ENCODE measurements at places on chromosomes 2 and 18.

GRCh38 chr2:164609790-164610189 lies 11.5 kb downstream of the GRB14 start:
- no peak for DNase-seq

- no peak for DNase-seq
Measured at GRCh38 chr2:241070361-241070760, 31.7 kb downstream of the MTERF4 start.

DNA sequence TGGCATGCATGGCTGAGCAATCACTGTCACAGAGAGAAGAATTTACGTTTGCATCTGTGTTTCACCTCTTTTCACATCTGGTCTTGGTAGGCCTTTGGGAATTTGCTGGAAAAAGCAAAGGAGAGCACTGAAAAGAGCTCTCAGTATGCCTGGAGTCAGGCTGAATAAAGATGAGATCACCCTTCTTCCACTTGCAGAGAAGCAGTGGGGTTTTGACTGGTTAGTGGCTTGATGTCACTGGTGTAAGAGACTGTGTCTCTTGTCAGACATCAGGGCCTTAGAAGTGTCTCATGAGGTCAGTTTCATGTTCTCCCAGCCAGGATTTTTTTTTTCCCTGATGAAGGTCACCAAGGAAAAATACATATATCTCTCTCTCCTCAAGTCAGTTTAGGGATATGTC lies 353.8 kb downstream of the INSIG2 start:
- DNase-seq: no peak

GRCh38 chr18:47586418-47587070 lies 335.1 kb upstream of the SKOR2 start:
- no peak for DNase-seq

DNA sequence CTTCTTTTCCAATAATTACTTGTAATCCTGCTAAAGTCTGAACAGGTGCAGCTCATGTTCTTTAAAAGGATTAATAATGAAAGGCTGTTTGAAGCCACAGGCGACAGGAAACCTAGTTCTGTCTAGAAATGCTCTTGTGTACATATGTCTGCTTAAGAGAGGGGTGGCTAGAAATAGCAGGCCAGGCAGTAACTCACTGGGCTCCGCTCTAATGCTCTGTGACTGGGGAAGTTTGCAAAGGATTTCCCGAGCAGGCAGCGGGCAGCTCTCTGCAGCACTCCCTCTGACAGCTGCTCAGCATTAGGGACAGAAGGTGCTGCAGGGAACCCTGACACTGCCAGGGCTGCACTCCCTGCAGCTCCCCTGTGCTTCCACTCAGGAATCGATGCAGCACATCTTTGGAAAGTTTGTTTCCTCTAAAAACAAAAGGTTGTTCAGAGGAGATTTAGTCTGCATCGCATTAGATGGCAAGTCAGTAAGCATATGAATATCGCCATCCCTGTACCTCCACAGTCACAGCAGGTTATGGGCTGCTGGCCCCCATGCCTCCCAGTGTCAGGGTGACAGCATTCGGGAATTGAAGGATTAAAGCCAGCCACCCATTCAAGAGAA lies 33.1 kb upstream of the TTC39C start:
- no peak for DNase-seq

GRCh38 chr2:11998626-11999378 lies 252.4 kb downstream of the LPIN1 start:
- DNase-seq: no peak

DNA sequence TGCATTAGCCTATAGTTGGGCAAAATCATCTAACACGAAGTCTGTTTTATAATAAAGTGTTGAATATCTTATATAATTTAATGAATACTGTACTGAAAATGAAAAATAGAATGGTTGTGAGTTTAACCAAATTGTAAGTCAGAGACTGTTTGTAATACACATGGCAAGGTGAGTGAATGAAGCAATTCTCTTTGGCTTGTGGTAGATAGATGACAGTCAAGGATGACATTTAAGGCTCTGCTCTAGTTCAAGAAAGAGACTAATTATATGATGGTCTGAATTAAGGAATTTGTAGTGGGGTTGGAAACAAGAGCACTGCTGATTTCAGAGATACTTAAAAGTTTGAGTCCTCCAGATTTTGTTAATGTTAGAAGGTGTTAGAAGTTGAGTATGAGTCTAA lies 207.7 kb downstream of the MCFD2 start:
- no peak for DNase-seq

GRCh38 chr18:45241982-45242565 lies 373.2 kb upstream of the SLC14A2 start:
- no peak for DNase-seq

DNA sequence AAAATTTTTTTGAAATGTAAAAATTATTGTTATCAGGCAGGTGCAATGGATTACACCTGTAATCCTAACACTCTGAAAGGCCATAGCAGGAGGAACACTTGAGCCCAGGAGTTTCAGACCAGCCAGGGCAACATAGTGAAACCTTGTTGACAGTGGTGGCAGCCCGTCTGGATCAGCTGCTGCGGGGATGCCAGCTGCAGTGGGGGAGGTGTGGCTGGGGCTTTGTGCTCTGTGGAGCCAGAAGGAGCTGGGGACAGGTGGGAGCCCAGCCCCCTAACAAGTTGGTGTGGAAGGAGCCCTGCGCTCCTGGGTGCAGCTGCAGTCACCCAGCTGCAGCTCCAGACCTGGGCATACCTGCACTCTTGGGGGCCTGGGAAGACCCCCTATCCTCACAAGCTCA lies 182.4 kb upstream of the MC4R start:
- DNase-seq: no peak

- DNase-seq: no peak
Measured at GRCh38 chr18:48442761-48443160, 33.6 kb upstream of the ZBTB7C start.

DNA sequence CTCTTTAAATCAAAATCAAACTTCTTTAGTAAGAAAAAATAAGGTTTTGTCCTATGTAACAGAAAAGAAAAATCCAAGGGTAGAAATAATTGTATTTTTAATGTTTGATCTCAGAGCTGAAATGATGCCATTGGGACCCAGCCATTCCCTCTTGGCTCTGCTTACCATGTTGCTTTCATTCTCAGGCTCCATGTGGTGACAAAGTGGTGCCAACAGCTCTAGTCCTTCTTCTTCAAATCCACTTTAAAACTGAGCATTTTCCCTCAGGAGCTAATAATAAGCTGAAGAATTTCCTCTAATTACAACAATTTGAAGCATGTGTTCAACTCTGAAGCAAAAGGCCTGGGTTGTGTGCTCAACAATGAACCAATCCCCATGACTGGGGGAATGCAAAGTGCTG lies 327.9 kb downstream of the EN1 start:
- DNase-seq: no peak

DNA sequence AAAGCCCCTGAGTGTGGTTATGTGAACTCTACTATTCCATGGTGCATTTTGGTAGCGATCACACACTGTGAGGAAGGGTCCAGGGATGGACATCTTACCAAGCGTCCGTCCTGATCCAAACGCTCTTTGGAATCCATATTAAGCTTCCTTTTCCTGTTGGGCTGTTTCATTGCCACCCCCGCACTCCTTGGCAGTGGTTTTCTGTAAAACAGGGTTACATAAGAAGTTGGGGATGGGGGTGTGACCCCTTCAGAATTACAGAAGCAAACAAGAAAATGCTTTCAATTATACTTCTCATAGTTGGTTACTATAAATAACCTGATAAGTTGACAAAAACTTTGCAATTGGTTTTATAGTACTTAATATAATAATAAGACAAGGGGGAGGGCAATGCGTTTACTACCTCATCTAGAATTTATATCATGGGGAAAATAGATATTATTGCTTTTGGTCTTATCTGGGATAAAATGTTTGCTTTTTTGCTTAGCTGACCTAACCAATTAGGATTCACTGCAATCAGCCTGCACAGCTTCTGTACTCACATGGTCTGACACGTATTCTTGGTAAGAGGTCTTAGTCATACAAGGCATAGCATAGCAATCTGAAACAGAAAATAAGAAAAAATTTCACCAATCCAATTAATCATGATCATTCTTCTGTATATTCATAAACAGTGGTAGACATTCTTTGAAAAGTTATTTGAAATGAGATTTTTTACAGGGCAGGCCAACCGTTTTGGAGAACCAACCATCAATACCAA lies 103.1 kb downstream of the L3MBTL4 start:
- DNase-seq: no peak

- DNase-seq: no peak
Measured at GRCh38 chr18:3875376-3875775, 425.4 kb downstream of the TGIF1 start.

DNA sequence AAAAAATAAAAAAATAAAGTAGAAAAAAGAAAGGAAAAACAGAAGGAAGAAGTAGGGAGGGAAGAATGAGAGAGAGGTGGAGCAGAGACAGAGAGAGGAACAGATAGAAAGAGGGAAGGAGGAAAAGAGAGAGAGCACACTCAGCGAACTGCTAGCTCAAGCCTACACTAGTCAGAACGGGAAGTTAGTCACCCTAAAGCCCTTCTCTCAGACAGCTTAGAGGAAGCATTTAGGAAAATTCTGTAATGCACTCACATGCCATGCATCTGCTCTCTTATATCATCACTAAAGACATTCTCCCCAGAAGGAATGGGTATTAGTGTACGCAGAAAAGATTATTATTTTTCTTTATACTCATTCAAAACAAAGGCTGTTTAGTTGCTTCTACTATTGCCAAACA lies 68.1 kb upstream of the SULT1C3 start:
- no peak for DNase-seq

GRCh38 chr2:157056200-157056676 lies 201.3 kb upstream of the GALNT5 start:
- DNase-seq: no peak

DNA sequence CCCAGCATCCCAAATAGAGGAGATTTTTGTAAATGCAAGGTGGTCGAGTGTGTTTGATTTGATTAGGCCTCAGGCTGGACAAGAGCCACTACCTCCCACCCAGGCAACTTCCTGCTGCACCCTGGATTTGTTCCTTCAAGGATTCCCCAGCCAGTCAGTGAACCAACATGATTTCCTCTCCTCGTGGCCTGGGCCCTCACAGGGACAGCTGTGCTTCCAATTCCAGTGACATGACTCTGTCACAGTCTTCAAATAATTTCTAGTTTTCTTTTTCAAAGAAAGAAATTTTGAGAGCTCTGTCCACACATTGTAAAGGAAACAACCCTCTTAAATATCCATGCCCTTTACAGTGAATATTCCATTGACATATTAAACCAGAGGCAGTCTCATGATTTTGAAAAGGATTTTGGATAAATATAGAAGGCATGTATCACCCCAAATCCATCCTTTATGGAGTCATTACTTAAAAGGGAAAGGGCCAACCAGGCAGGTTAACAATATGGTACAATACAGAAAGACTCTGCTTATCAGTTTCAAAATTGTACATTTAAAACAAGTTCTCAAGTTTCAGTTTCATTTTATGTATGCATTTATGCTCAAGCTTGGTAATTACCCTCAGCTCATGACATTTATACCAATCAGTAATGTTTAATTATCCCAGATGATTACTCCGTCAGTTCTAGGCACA lies 121.3 kb upstream of the FOSL2 start:
- no peak for DNase-seq

DNA sequence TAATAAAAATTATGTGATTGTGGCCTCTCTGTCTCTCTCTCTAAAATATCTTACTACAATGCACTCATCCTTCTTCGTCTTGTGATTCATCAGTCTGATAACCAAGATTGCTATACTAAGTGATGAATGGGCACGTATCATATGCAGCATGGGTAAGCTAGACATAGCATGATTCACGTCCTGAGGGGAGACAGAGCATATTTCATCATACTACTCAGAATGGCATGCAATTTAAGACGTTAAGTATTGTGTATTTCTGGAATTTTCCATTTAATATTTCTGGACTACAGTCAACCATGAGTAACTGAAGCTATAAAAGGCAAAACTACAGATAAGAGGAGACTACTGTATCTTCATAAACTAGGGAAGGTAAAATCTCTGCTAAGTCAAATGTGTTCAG lies 97.0 kb upstream of the CD226 start:
- DNase-seq: no peak

- DNase-seq: no peak
Measured at GRCh38 chr18:36770315-36770946, 58.4 kb downstream of the TPGS2 start.

DNA sequence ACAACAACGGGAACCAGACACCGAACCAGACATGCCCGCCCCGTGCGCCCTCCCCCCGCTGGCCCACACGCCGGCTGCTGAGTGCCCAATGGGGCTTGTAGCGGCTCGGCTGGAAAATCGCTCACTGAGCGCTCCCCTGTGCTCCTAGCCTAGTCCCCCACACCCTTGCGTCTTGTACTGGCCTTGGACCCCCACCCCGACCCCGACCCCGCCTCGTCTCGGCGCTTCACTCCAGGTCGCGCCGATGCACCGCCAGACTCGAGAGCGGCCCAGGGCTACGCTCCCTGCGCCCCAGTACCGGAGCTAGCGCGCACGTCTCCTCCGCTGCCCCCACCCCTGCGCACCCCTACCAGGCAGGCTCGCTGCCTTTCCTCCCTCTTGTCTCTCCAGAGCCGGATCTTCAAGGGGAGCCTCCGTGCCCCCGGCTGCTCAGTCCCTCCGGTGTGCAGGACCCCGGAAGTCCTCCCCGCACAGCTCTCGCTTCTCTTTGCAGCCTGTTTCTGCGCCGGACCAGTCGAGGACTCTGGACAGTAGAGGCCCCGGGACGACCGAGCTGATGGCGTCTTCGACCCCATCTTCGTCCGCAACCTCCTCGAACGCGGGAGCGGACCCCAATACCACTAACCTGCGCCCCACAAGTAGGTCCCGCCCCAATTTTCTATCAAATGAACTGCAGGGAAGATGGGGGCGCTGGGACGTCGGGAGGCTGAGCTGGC lies 1.5 kb downstream of the GAD1 start:
- no peak for DNase-seq

DNA sequence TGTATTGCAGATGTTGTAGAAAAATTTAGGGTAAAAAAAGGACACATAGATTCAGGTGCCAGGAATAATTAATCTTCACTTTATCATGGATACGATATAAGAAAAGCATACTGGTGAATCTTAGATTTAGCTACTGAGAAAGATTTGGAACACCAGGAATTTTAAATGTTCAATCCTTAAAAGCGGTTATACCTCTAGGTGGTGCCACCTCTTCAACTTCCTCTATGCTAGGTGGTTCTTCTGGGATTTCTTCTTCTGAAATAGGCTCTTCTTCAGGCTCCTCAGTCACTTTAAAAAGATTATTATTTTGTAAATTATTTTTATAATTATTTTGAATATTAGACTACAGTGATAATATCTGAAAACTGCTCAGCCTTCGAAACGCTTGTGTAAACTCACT lies 133.1 kb downstream of the TTN start:
- DNase-seq: no peak

DNA sequence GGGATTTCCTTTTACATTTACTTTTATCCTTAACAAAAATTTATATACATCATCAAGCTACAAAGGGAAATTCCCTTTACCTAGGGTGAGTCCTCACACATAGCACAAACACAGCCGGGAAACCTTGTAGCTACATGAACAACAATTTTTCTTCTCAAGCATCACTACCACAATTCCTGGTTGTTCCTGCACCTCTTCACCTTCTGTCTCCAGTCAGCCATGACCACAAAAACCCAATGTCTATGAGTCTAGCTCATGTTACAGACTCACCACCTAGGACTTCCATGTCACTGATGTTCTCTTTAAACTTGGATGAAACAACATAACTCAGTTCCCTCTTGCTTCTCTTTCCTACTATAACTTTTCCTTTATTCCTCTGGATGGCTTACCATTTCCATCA lies 460.4 kb downstream of the MBD2 start:
- no peak for DNase-seq

GRCh38 chr2:12767541-12767940 lies 50.8 kb downstream of the TRIB2 start:
- DNase-seq: no peak

- no peak for DNase-seq
Measured at GRCh38 chr2:218834685-218835084, 3.1 kb upstream of the PRKAG3 start.

GRCh38 chr2:131077182-131077846 lies 15.9 kb downstream of the FAM168B start:
- DNase-seq: no peak
